ENCODE measurements at places on chromosomes 7 and 10. TPM values are rescaled to one million over a fixed set of nuclear protein-coding genes. Genes with fewer than 3 reads are reported as not detected.

WDFY4 gene
- total RNA-seq: 13.3 TPM

- H3K36me3 ChIP-seq: no peaks in the 10 kb centered on the region
- no peak overlapping the region for H3K4me3 ChIP-seq
- no peaks in the 10 kb centered on the region for H3K27me3 ChIP-seq
- no peak overlapping the region for H3K27ac ChIP-seq
- H3K4me1 ChIP-seq: no peaks in the 10 kb centered on the region
These were observed 37.6 kb downstream of the PPIF start for GRCh38 chr10:79384773-79385391.

TFPI2 gene
- total RNA-seq: 42.5 TPM

- DNase-seq: no peak
- no peaks in the 10 kb centered on the region for H3K27me3 ChIP-seq
- peaks cover 19% of the 10 kb centered on the region for H3K36me3 ChIP-seq
- H3K27ac ChIP-seq: no peak overlapping the region
- H3K4me3 ChIP-seq: no peak overlapping the region
These were observed 71.0 kb downstream of the NRP1 start for GRCh38 chr10:33263453-33263852.

- H3K4me1 ChIP-seq: no peaks in the 10 kb centered on the region
- H3K27ac ChIP-seq: no peak overlapping the region
- H3K36me3 ChIP-seq: no peaks in the 10 kb centered on the region
- DNase-seq: no peak
- peaks cover 3% of the 10 kb centered on the region for H3K27me3 ChIP-seq
These were observed 3.7 kb upstream of the STK32C start for GRCh38 chr10:132311338-132311939.

NPTX2 gene
- 2.0 TPM for total RNA-seq

GRCh38 chr10:13440185-13441061, 88.4 kb downstream of the BEND7 start:
- H3K36me3 ChIP-seq: peaks cover 1% of the 10 kb centered on the region
- H3K27me3 ChIP-seq: peaks cover 5% of the 10 kb centered on the region
- peaks cover 2% of the 10 kb centered on the region for H3K4me1 ChIP-seq
- DNase-seq: peak; percentile 75

DNA sequence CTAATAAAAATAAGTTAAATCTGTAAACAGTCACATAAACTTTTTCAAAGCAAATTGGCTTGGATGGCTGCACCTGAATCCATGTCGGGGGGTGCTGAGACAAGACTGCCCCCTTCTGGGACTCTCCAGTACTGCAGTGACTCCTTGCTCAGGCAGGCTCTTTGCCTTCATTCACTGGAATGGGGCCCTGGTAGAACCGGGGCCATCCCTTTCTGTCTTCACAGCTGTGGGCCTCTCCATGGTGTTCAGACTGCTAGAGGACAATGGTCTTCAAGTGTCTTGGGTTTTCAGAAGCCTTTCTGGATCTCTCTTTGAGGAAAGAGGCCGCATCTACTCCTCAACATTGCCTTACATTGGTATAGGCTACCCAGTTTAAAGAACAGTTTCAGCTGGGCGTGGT, 16.1 kb upstream of the IMPDH1 start:
- H3K27ac ChIP-seq: no peak overlapping the region
- H3K27me3 ChIP-seq: no peaks in the 10 kb centered on the region
- no peaks in the 10 kb centered on the region for H3K36me3 ChIP-seq
- H3K4me3 ChIP-seq: no peak overlapping the region
- no peaks in the 10 kb centered on the region for H3K4me1 ChIP-seq

GRCh38 chr10:96501985-96502384, 11.7 kb downstream of the TLL2 start:
- H3K36me3 ChIP-seq: no peaks in the 10 kb centered on the region
- H3K27me3 ChIP-seq: no peaks in the 10 kb centered on the region
- no peaks in the 10 kb centered on the region for H3K4me1 ChIP-seq
- DNase-seq: no peak
- no peak overlapping the region for H3K27ac ChIP-seq

OR6B1 gene
- not detected for total RNA-seq

GIMAP6 gene
- total RNA-seq: 48.7 TPM

DNA sequence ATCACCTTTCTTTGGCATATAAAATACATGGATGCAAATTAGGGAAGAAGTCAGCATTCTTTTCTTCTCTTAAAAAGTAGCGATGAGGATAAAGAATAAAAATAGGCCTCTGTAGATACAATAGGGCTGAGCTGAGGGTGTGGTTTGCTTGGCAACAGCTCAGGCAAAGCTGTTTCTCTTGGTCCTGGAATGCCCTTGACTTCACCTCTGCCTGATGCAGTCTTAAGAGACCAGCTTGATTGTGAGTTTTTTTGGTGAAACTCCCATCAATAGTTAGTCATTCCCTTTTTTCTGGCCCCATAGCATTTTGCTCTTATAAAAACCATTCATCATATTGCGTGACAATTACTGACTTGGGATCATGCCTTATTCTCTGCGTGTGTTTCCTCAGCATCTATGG, 42.1 kb upstream of the MKLN1 start:
- no peaks in the 10 kb centered on the region for H3K36me3 ChIP-seq
- no peak for DNase-seq
- H3K4me1 ChIP-seq: no peaks in the 10 kb centered on the region
- H3K27ac ChIP-seq: peak overlapping the region; percentile 6
- H3K27me3 ChIP-seq: no peaks in the 10 kb centered on the region

DNA sequence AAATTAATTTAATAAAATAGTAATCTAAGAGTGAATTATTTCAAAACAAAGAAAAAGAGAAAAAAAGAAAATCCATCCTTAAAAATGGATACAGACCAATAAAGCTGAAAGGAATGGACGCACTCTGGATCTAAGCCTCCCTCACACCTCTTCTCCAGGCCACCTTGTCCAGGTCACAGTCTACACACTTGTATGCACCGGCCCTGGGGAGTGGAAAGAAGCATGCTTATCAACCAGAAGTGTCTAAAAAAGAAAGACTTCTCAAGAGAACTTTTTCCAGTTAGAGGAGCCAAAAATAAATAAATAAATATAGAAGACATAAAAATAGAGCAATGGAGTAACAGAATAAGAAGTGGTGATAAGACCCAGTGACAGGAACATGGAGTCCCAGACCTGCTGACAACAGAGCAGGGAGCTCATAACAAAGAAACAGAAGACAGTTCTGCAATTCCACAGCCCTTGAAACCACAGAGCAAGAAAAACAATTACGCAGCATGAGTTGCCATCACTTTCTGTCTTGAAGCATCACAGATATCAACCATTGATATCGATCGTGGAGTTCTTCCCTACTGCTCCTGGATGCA, 311.7 kb upstream of the NFE2L3 start:
- H3K27ac ChIP-seq: no peak overlapping the region
- DNase-seq: no peak
- H3K4me3 ChIP-seq: no peak overlapping the region
- H3K36me3 ChIP-seq: no peaks in the 10 kb centered on the region
- no peaks in the 10 kb centered on the region for H3K4me1 ChIP-seq

DNA sequence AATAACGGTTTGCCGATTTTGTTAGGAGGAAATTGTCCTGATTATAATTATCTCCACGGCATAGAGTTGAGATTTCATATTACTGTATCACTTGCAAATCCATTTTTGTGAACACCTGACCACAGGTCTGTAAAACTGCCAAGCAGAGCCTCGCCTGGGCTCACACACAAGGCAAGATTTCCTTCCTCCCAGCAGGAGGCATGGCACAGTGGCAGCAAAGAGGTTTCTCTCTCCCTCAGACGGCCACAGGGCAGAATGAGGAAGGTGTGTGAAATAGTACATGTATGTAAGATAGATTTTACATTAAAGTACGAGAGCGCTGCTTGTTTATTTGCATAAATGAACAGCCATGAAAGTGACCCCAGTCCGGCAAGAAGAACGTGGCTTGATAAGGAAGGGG, 130.1 kb downstream of the CELF2 start:
- no peaks in the 10 kb centered on the region for H3K27me3 ChIP-seq
- H3K36me3 ChIP-seq: no peaks in the 10 kb centered on the region
- no peak overlapping the region for H3K27ac ChIP-seq
- no peak for DNase-seq
- no peak overlapping the region for H3K4me3 ChIP-seq

MYPN gene
- 0.06 TPM for total RNA-seq

HSPA12A gene
- total RNA-seq: 33.5 TPM

DNA sequence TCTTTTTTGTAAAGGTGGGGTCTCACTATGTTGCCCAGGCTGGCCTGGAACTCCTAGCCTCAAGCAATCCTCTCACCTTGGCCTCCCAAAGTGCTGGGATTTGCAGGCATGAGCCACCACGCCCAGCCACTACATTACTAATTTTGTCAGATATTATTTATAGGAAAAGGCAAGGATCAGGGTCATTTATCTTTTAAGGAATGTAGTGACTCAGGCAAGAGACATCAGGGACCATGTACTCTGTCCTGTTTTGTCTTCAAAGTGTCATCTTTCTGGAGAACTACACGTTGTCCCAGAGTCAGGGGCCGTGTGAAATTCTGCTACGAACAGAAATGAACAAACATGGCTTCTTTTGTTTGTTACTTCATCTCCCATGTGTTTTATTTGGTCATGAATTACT, 105.3 kb downstream of the NPTX2 start:
- no peak overlapping the region for H3K4me3 ChIP-seq
- no peaks in the 10 kb centered on the region for H3K36me3 ChIP-seq
- H3K27me3 ChIP-seq: no peaks in the 10 kb centered on the region
- no peaks in the 10 kb centered on the region for H3K4me1 ChIP-seq
- no peak overlapping the region for H3K27ac ChIP-seq

DNA sequence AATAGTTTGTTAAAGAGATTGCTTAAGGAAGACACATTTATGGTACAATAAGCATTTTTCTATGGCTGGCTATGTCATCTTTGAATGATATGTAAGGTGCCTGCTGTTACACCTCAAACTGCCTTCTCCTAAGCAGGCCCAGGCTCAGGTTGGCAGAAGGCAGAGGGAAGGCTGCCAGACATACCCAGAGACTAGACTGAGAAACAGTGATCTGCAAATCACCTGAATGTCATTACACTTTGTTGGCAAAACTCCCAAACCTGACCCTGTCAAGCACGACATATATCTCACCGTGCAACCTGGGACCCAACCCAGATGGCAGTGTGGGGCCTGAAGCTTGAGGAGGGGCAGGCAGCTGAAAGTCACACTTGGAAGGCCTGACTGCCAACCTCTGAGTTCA, 136.6 kb upstream of the TARP start:
- no peaks in the 10 kb centered on the region for H3K36me3 ChIP-seq
- H3K4me3 ChIP-seq: no peak overlapping the region
- no peaks in the 10 kb centered on the region for H3K4me1 ChIP-seq
- H3K27ac ChIP-seq: no peak overlapping the region
- peak; percentile 29 for DNase-seq

GRCh38 chr7:93858857-93859256, 31.7 kb downstream of the TFPI2 start:
- DNase-seq: no peak
- H3K27ac ChIP-seq: no peak overlapping the region
- H3K4me3 ChIP-seq: no peak overlapping the region
- H3K27me3 ChIP-seq: no peaks in the 10 kb centered on the region
- no peaks in the 10 kb centered on the region for H3K36me3 ChIP-seq

GRCh38 chr10:121644501-121644900, 46.3 kb upstream of the FGFR2 start:
- DNase-seq: peak; percentile 72
- H3K4me1 ChIP-seq: no peaks in the 10 kb centered on the region
- no peak overlapping the region for H3K4me3 ChIP-seq
- H3K36me3 ChIP-seq: no peaks in the 10 kb centered on the region

RPA3 gene
- total RNA-seq: 33.7 TPM

DNA sequence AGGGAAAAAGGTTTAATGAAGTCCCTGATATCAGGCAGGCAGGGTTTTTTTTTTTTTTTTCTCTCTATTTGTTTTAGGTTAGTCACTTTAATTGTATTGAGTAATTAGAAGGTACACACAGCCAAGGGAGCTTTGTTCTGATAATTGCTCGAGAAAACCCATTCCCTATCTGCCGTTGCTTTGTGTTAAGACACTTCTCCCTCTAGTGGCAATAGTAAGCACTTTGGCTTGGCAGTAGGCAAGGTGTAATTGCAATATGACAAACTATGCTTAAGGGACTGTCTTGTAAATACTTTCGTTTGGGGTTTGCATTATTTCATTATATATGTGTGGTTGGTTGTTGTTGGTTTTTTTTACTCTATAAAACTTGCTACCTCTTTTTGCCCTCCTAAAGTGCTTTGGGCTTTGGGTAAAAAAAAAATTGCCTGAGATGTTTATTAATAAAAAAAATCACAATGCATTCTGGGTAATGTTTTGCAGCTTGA, 113.4 kb downstream of the BTRC start:
- no peaks in the 10 kb centered on the region for H3K4me1 ChIP-seq
- no peaks in the 10 kb centered on the region for H3K36me3 ChIP-seq
- no peak overlapping the region for H3K4me3 ChIP-seq
- H3K27ac ChIP-seq: no peak overlapping the region

- no peak for DNase-seq
- H3K4me1 ChIP-seq: no peaks in the 10 kb centered on the region
- H3K4me3 ChIP-seq: no peak overlapping the region
- no peaks in the 10 kb centered on the region for H3K36me3 ChIP-seq
- H3K27ac ChIP-seq: no peak overlapping the region
These were observed 23.7 kb upstream of the DDC start for GRCh38 chr7:50588937-50589336.

DNA sequence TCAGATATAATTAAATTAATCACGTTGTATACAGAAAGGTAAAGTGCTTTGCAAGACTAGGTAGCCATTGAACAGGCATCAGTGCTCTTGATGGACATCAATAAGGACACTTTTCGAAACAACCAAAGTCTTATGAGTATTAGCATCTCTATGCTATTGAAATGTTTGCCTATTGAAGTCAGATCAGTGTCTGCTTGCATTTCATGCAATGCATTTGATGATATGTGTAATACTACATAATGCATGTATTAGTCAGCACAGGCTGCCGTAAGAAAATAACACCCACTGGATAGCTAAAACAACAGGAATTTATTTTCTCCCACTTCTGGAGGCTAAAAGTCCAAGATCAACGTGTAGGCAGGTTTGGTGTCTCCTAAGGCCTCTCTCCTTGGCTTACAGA, 209.3 kb upstream of the PLXDC2 start:
- H3K36me3 ChIP-seq: no peaks in the 10 kb centered on the region
- no peaks in the 10 kb centered on the region for H3K4me1 ChIP-seq
- no peaks in the 10 kb centered on the region for H3K27me3 ChIP-seq

DNA sequence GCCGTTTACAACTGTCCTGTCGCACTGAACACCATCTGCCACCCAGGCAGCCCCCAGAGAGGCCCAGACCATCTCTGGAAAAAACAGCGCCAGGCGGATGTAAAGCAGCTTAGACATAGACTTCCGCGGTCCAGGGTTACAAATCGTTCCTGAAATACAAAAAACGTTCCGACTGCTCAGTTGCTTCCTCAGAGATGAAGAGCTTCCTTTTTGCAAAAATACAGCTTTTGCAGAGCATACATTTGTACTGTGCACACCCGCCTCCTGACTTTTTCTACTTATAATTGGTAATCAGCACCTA, 11.4 kb downstream of the DAGLB start:
- H3K27me3 ChIP-seq: no peaks in the 10 kb centered on the region
- no peak overlapping the region for H3K4me3 ChIP-seq
- H3K27ac ChIP-seq: no peak overlapping the region
- H3K4me1 ChIP-seq: no peaks in the 10 kb centered on the region

PCDH15 gene
- not detected for total RNA-seq

All from kidney (tissue), 22 donors.